ENCODE measurements at places on chromosomes 7 and 10.

DNA sequence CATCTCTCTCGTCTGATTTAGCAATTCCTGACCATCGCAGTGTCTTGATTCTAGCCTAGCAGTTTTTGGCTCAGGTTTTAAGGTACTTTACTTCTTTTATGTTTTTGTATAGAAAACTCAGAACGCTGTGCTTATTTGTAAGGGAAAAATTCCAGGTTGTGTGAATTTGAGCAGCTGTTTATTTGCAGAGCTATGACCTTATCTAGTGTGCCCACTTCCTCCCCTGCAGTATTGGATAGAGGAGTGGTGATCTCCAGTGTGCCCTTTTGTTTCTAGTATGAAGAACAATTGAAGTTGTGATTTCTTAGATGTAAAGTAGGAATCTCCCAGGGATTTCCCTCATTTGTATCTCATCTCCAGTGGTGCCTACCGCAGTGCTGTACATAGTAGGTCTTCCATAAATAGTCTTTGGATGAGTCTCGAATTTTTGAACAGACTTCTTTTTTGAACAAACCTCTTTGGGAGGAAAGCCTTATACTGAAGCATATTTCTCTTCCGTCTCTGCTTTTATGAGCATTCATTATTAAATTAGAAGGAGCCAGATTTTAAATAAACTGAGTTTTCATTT lies 40.0 kb downstream of the GARS1 start:
- no peak for DNase-seq

DNA sequence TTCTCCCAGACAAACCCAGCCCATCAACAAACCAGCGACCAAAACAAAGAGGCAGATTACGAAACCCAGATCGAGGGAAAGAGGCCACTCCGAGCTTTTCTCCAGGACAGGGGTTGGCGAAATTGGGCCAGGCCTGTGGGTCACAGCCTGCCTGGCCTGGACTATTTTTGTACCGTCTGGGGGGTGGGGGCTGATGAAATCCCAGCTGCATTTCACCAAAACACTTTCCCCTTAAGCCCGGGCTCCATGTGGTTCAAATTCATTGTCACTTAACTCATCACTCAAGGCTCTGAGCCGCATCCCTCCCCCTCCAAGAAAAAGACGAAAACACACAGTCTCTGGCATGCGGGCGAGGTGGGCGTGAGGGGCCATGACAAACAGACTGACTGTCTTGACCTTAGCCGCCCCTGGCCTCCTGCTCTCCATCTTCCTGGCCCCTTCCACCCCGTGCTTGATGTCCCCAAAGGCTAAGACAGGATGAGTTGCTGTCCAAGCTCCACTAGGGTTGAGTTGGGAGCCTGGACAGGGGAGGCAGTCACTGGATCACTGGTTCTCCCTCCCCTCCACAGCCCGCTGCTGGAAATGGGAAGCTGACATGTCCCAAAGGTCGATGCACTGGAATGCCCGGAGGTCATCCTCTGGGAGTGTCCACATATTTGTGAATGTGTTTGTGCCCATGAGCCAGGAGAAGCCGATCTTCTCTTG lies 19.2 kb downstream of the TMEM270 start:
- no peak for DNase-seq

DNA sequence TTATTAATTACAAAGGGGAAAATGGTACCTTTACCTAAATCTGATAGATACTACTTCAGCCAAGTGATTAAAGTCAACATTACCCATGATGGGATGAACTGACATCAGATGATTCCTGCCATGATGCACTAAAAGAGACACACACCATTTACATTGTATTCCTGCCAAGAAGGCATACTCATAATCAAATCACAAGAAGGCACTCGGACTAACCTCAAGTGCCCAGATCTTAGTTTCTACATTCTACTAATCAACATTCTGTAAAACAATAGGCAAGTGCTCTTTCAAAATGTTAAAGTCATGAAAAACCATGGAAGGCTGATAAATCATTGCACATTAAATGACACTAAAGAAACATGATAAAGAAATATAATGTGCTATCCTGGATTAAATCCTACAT lies 44.4 kb downstream of the SLC35G1 start:
- no peak for DNase-seq

- no peak for DNase-seq
Measured at GRCh38 chr7:22832401-22832800, 9.8 kb upstream of the TOMM7 start.

- DNase-seq: no peak
Measured at GRCh38 chr7:33781796-33782195, 123.5 kb upstream of the BMPER start.

- DNase-seq: no peak
Measured at GRCh38 chr10:128855618-128856428, 611.2 kb upstream of the MGMT start.

GRCh38 chr10:52768001-52768532 lies 4.5 kb downstream of the MBL2 start:
- no peak for DNase-seq

DNA sequence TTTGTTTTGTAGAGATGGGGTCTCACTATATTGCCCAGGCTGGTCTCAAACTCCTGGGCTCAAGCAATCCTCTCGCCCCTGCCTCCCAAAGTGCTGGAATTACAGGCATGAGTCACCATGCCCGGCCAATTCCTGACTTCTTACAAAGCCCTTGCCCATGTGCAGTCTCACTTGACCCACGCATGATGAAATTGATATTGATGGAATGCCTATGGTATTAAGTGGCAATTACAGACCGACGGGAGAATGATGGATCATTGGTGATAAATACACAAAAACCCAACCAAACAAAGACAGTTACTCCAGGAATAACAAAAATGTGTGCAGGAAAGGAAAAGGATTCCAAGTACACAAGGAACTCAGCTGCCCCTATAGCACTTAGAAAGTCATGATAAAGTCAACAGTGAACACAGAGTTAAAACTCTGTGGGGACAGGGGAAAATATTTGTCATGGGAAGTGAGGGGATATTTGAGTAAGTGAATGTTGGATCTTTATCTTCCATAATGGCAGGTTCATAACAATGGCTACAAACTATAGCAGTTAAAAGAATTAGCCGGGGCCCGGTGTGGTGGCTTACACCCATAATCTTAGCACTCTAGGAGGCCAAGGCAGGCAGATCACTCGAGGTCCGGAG lies 21.6 kb downstream of the HIP1 start:
- DNase-seq: no peak

DNA sequence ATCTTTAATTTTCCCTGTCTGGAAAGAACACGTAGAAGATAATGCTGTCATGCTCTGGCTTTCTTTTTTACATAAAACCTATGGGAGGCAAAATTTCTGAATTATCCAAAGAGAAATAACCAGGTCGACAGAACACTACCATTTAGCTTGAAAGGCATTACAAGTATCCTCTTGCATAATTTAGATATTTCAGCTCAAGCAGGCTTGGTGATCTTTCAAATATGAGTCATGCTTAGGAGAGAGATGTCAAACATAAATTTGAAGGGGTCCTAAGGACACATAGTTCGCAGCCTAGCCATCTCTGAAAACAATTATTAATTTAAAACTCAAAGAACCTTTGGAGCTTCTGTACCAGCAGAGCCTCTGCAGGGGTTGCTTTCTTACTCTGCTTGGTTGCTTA lies 100.9 kb downstream of the FAS start:
- no peak for DNase-seq

GRCh38 chr7:108299251-108299973 lies 156.8 kb downstream of the NRCAM start:
- DNase-seq: no peak

DNA sequence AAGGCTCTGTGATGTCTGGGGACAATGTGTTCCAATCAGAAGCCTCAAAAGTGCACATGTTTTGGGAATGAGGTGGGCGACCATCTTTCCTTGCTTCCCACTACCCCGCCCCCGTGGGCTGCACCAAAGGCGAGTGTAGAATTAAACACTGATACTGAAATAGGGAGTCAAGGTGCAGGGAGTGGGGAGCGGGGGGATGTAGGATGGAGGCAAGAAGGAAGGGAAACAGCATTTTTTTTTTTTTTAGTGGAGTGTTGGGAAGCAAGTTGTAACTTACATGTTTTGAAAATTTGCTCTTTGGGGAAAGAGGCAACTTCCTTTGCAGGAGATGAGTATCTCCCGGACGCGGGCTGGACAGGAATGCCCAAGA lies 484 bp upstream of the DLX5 start:
- no peak for DNase-seq

GRCh38 chr10:1454428-1454827 lies 282.9 kb downstream of the ADARB2 start:
- DNase-seq: no peak

- DNase-seq: no peak
Measured at GRCh38 chr7:22629056-22629455, 97.9 kb upstream of the IL6 start.

DNA sequence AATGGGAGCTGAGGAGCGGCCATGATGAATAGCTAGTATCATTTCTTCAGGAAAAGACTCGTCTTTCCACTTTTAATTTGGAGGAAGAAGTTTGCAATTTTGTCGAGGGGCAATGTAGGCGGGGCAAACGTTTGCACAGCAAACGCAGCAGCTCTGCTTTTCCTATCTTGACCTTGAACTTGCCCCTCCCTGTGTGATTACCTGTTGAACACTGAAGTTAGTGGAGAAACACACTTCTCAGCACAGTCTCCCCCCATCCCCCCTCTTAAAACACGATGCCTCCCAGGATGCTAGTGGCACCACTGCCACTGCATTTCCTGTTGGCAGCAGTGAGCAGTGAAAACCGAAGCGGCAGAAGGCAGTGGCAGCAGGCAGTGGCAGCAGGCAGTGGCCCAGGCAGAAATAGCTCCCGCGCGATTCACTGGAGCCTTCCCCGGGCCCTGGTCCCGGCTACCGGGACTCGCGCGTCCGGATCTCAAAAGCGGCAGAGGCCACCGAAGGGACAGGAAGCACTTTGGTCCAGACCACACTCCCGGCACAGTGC lies at the start of gene EPDR1:
EPDR1 (plus strand) TSS at position 336 of the 544 bp plus-strand sequence. CDS start 300 bp downstream, outside the sequence.
- peak; percentile 34 for DNase-seq

GRCh38 chr7:47258798-47259197 lies 323.1 kb downstream of the TNS3 start:
- no peak for DNase-seq

GRCh38 chr10:11150231-11150731 lies 132.6 kb downstream of the CELF2 start:
- no peak for DNase-seq

DNA sequence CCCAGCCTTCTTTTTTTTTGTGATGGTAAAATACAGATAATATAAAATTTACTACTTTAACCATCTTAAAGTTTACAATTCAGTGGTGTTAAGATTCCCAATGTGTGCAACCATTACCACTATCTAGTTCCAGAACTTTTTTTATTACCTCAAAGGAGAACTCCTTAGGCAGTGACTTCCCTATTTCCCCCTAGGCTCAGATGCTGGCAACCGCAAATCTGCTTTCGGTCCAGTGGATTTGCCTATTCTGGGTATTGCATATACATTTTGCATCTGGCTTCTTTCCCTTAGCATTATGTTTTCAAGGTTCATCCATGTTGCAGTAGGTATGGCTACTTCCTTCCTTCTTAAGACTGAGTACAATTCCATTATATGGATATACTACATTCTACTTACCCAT lies 56.5 kb downstream of the AFAP1L2 start:
- no peak for DNase-seq

DNA sequence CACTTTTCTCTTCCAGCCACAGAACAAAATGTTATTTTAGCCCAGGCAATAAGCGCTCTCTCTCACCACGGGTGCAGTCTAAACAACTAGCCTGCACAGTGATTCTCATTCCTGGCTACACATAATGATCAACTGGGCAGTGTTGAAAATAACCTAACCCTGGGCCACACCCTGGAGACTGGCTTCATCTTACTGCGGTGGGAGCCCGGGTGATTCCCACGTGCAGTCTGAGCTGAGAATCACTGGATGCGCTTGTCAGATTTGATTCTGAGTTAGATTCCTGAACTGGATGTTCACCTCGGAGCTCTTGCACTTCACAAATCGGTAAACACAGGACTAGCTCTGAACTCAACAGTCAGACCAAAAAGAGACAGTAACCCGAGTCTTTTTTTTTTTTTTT lies 14.9 kb downstream of the ZC3HAV1 start:
- no peak for DNase-seq

GRCh38 chr7:143901332-143901667 lies 676 bp downstream of the TCAF1 start:
- DNase-seq: no peak

DNA sequence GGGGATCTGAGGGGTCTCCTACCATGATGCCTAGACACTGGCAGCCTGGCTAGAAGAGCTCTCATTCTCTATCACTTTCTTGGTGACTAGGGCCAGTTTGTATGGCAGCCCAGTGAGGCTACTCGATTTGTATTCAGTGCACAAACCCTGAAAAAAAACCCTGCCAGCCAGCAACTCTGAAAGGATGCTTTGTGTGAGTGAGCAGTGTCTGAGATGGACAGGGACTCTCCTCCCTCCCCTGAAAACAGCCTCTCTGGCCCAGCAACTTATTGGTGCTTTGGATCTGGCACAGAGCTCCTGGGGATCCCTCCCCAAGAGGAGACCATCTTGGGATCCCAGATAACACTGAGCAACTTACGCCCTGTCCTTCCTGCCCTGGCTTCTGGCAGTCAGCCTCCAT lies 10.8 kb upstream of the LRRC4 start:
- DNase-seq: no peak

DNA sequence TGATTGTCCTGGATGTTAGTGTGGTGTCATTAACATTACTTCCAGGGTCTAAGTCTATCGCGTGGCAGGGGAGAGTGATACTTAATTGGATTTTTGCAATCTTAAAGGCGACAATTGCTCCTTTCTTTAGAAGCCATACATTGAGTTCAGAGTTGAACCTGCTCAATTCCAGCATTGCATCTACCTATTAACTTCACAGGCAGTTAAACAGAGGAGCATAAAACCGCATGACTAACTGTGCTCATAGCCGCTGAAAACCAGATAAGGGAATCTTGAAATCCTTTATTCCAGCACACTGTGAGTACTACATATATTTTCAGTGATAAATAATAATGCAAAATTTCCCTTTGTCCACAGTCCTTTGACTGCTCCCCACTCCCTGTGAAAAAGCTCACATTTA lies 255.3 kb downstream of the STK31 start:
- no peak for DNase-seq

- DNase-seq: no peak
Measured at GRCh38 chr10:76341740-76342139, 910.3 kb downstream of the LRMDA start.

GRCh38 chr7:98573816-98574215 lies 43.3 kb upstream of the NPTX2 start:
- no peak for DNase-seq

- no peak for DNase-seq
Measured at GRCh38 chr10:54091237-54091636, 709.8 kb downstream of the PCDH15 start.
